Body of pancreas (tissue), 4 donors: ENCODE measurements at places on chromosomes 16 and 17. TPM values are rescaled to one million over a fixed set of nuclear protein-coding genes. Genes with fewer than 3 reads are reported as not detected.

- DNase-seq = no peak
These were observed 17.7 kb downstream of the HOXB1 start for GRCh38 chr17:48513097-48513496.

- no peak for DNase-seq
These were observed 58.2 kb downstream of the PRKCB start for GRCh38 chr16:23893986-23894385.

- DNase-seq = peak; percentile 58
These were observed 121.9 kb upstream of the GSE1 start for GRCh38 chr16:85491058-85491771.

- DNase-seq = no peak
These were observed 13.7 kb downstream of the TOP2A start for GRCh38 chr17:40404003-40404402.

The KRTAP4-6 gene
- not detected for total RNA-seq

The CHD3 gene
- total RNA-seq = 69.9 TPM

The C17orf50 gene
- not detected for total RNA-seq
